GM13977 (cell line): ENCODE measurements at places on chromosomes 5 and 9.
A peak's percentile ranks its signal among the peaks of the same experiment; 100 is the strongest.

DNA sequence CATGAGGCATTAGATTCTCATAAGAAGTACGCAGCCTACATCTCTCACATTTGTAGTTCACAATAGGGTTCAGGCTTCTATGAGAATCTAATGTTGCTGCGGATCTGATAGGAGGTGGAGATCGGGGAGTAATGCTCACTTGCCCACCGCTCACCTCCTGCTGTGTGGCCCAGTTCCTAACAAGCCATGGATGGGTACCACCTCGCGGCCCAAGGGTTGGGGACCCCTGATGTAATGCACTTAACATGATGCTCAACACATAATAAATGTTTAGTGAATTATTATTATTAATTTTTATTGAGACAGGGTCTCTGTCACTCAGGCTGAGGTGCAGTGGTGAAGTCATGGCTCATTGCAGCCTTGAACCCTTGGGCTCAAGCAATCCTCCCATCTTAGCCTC lies 104.7 kb upstream of the IL7R start:
- no peak for DNase-seq

DNA sequence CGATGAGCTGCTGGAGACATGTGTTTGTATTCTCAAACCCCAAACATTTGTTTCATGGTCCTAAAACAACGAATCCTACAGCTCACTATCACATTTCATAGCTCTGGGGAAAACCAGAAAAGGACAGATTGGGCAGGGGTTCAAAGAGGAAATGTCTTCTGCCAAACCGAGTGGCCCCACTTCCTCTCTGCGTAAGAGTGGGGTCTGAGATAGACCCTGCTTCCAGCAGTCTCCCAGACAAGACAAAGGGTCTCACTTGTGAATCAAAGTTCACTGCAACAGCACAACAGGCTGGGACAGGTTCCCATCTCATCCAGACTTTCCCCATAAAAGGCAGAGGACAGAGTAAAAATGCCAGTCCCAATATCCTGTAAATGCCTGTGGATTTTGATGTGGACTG lies 276.2 kb upstream of the SLC24A2 start:
- no peak for DNase-seq

GRCh38 chr9:25678846-25679360 lies 659 bp upstream of the TUSC1 start:
- no peak for DNase-seq

DNA sequence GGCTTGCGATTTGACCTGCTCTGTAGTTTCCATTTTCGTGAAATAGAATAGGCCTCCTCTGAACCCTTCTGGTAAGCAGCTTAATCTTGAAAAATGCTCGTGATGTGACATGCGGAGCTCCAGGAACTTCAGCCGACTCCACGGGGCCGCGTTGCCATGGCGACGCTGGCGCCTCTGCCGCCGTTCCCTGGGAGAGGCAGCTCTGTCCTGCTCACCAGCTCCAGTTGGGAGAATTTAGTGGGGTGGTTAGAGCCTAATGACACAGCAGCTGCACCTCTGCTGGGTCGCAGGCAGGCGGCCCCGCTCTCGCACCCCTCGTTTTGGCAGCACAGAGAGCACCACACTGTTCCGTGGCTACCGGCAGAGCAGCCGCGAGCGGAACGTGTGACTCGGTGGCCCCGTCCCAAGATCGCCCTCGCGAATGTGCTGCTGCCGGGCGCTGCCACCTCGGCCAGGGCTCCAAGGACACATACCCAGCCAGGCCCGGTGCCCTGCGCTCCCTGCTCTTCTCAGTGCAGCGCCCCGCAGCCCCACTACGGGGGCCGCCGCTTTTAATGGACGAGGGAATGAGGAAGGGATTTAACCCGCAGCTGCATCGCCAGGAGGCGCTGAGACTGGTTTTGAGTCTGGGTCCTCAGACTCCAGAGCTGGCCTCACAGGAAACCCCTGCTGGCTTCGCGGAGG lies 131.2 kb upstream of the LMX1B start:
- no peak for DNase-seq

DNA sequence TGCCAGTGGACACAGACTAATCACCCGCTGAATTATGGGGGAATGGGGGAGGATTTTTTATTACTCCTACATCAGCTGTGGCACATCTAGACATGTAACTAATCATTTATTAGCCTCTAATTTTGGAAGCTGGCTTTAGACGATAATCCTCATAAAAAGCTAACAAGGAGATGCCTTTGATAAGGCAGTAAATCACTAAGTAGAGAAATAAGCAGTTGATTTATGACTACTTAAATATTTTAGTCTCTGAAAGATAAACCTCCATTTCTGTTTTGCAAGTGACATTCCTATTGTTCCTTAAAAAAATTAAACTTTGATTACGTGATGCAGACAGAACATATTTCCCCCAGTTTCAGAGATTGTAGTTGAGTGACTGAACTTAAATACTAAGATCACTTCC lies 206.4 kb upstream of the CDKN2B start:
- no peak for DNase-seq

DNA sequence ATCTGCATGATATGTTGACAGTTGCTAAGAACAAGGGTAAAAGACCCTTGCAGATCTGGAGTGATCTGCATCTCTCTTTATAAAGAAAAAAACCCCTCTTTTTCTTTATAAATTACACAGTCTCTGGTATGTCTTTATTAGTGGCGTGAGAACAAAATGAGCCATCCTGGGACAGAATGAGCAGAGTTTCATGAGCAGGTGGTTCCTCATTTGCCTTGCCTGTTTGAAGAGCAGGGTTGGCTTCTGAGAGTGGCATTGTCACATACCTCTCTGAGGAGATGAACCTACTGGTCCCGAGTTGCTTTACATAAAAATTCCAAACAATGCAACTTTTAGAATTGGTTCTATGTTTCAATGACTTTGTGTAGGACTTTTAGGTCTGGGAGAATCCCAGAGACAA lies 94.3 kb downstream of the INSYN2B start:
- DNase-seq: no peak

DNA sequence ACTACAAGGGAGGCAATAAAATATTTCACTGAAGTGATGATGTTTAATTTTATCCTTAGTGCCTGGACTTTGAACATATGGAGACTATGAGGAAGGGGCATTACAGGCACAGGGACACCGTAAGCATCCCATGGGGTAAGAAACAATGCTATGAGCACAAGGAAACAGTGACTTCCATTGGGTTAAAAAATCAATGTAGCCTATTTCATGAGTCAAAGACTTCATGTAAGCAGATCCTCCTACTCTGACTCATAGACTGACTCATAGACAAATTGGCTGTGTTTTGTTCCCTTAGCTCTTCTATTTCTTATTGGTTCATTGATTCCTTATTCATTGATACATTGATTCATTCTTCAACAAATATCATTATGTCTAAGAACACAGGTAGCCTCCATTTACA lies 351.0 kb downstream of the PRELID2 start:
- no peak for DNase-seq

GRCh38 chr9:4207123-4207875 lies 92.6 kb downstream of the GLIS3 start:
- no peak for DNase-seq

GRCh38 chr5:153970496-153970895 lies 68.2 kb downstream of the FAM114A2 start:
- no peak for DNase-seq

- DNase-seq: no peak
Measured at GRCh38 chr5:170562166-170562874, 58.5 kb downstream of the KCNIP1 start.

- DNase-seq: no peak
Measured at GRCh38 chr9:21160178-21160577, 6.3 kb downstream of the IFNA21 start.

- peak; percentile 50 for DNase-seq
Measured at GRCh38 chr5:131262953-131263541, 806 bp upstream of the CDC42SE2 start.

DNA sequence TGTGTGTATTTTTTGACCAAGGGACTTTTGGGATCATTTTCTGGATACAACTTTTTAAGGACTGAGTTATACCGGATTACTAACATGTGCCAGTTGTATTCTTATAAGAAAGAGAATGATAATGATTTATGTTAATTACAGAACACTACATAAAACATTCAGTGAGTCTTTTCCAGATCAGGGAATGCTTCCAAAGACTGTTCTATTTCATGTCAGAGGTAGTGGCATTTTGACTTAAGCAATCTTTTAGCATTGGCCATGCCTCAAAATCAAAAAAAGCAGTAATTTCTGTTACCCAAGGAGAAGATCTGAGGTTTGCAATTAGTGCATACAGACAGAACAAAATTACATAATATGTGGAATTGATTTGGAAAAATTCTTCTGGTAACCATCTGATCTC lies 413.0 kb upstream of the CDH9 start:
- DNase-seq: no peak

- no peak for DNase-seq
Measured at GRCh38 chr9:80811003-80811402, 878.3 kb downstream of the TLE1 start.

DNA sequence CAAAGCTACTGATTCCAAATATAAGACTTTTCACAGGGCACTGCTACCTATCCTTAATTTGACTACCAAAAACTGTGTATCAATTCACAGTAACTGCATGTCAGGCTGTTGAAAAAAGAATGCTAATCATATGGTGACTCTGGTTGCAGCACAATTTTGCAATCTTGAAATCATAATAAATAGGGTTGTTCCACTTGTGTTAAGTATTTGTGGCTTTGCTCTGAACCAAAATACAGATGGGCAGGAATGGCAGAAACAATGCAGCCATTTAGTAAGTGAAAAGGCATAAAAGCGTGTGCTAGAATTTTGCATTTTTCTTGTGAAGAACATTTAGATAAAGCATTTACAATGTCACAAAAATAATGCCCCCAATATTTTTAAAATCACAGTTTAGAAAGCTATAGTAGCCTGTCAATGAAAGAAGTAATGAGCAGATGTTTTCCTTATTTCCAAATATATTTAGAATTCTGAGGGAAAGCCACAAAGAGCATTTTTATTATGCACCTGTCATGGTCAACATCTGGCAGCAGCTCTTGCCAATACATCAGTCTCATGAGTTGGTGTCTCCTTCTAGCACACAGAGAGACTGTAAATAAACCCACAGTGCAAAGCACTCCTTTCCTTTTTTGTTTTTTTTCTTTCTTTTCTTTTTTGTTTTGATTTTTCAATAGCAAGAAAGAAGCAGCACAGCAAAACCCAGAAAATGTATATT lies 54.8 kb upstream of the PAM start:
- DNase-seq: no peak

GRCh38 chr5:132376694-132377641 lies 7.5 kb downstream of the SLC22A5 start:
- no peak for DNase-seq

DNA sequence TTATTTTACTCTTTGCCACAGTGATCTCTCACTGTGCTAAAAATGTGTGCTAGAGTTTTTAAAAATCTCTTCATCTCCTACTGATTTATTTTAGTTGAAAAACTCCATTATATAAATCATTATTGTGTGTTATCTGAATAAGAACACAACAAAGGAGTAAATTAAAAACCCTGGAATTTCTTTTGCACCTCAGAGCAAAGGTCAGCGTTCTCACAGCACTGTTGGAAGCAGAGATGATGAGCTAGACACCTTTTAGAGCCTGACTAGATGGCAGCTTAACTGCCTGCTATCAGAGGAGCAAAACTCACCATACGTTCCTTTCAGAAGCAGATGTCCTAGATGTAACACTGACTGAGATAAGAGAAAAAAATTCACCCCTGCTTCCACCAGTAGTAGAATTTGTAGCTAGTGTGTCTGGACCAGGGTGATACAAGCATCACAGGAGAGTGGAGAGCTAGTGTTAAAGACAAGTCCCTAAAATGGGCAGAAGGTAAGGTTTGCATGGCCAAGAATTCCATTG lies 147.1 kb downstream of the ENTREP1 start:
- DNase-seq: no peak

DNA sequence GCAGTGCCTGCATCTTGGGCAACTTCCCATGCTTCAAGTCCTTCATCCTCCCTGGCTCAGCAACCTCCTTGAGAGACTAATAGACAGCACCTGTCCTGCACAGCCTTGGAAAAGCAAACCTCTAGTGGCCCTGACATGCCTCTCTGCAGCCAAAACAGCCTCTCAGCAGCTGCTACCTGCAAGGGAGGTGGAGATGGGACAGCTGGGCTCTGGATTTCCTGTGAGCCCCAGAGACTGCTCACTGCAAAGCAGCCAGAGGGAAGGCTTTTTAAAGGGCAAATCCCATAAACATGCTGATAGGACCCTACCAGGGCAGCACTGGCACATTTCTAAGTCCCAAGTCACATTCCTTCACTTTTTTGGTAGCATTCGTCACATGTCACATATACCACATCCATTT lies 31.5 kb upstream of the MYORG start:
- DNase-seq: no peak

DNA sequence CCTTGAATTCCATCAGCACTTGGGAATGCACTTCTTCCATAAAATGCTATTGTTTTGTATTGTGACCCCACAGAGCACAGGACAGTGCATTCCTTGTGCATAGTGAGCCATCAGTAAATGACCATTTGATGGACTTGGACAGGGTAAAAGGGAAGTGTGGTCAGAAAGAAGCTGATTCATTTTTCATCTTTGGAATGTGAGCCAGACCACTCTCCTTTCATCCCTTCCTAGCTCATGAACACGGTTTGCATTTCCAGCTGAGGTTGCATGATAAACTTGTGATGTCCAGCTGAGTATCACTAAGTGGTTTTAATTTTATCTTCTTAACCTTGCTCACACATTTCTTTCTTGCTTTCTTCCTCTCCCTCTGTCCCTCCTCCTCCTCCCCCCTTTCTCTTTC lies 101.3 kb downstream of the NUDT12 start:
- no peak for DNase-seq

DNA sequence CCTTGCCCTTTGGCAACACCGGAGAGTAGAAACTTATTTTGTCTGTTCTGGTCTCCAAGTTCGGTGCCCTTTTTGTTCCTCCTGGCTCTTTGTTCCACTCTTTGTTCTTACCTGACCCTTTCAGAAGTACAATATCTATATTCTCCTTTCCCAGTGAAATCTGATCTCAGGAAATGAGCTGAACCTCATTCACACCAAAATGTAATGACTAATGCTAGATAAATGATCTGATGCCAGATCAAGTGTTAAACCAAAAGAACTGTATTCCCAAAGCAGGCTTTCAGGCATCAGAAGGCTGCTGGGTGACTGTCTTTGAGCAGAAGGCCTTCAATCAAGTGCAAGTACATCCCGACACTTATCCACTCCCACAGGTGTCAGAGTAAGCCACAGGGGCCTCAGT lies 156.4 kb downstream of the SPOCK1 start:
- DNase-seq: no peak

DNA sequence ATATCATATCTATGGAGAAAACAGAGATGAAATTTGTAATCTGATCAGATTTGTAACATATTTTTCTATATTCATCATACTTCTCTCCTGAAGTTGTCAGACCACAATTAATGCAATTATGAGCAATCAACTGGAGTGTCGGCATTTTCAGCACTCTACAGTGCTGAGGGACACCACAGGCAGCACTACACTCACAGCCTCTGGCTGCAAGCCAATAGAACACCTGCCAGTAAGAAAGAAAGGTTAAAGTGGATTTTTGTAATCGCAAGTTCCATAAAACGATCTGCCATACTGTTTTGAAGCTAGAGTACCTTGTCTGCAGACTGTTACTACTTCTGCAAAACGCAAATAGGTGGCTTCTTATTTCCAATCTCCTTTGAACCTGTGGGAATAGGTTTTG lies 147.6 kb downstream of the ADAMTS6 start:
- no peak for DNase-seq

GRCh38 chr9:131910572-131910971 lies 169.1 kb downstream of the MED27 start:
- no peak for DNase-seq

- no peak for DNase-seq
Measured at GRCh38 chr9:38277601-38278200, 114.8 kb upstream of the ALDH1B1 start.

- DNase-seq: no peak
Measured at GRCh38 chr9:126428534-126429175, 102.0 kb downstream of the MVB12B start.

GRCh38 chr9:129458663-129459546 lies 162.0 kb downstream of the C9orf50 start:
- DNase-seq: peak; percentile 56
